ENCODE measurements at places on chromosomes 6 and 20. TPM values are rescaled to one million over a fixed set of nuclear protein-coding genes. Genes with fewer than 3 reads are reported as not detected.

The PBOV1 gene
- not detected for total RNA-seq

The CST1 gene
- total RNA-seq: not detected

DNA sequence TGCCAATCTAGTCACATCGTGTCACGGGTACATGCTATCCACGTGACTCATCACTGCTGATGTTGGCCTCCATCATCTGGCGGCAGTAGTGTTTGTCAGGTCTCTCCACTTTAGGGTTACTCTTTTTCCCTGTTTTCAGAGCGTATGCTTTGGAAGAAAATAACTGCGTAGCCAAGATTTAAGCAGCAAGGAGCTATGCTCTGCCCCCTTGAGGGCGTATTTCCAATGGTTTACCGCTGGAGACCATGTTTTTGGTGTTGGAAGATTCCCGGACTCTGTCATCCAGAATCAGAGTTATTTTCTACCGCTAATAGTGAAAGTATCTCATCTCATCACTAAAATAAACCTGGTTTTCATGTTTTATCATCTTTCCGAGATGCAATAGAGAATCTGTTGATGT lies 306.5 kb downstream of the C6orf118 start:
- no peak overlapping the region for H3K4me3 ChIP-seq
- no peak for DNase-seq
- H3K4me1 ChIP-seq: no peaks in the 10 kb centered on the region

DNA sequence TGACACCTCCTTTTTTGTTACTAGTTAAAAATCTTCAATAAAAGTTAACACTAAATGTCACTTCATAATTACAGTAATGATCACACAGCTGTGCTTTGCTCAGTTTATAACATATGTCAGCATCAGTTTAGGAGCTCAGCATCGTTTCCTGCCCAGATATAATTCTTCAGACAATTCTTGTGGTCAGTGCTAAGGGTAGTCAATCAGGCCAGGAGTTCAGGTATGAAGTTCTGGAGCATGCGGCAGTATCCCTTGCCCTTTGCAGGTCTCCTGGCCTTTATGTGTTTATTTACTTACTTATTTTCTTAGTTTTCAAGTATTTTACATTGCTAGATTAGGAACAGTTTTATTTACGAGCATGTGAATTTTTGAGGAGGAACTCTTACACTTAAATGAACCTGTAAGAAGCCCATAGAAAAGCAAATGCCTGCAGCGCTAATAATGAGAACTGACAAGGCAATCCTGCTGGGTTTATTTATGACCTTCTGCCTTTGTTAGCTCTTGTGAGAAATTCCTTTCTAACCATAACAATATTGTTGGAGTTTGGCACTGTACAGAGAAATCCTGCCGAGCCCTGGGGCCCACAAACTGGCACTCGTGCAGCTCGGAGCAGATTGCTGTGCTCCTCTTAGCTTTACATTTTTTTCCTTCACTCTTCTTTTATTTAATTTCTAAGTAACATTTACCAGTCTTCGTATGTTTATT lies 252.8 kb downstream of the TMEM242 start:
- no peak for DNase-seq
- H3K36me3 ChIP-seq: peaks cover 2% of the 10 kb centered on the region
- no peak overlapping the region for H3K4me3 ChIP-seq
- no peaks in the 10 kb centered on the region for H3K27me3 ChIP-seq

The EYS gene
- total RNA-seq: 0.13 TPM

- no peaks in the 10 kb centered on the region for H3K27me3 ChIP-seq
- H3K36me3 ChIP-seq: no peaks in the 10 kb centered on the region
- no peak for DNase-seq
- no peak overlapping the region for H3K27ac ChIP-seq
- no peaks in the 10 kb centered on the region for H3K4me1 ChIP-seq
These were observed 164.9 kb downstream of the ARHGAP18 start for GRCh38 chr6:129544892-129545612.

GRCh38 chr6:25301362-25301761 lies 22.2 kb downstream of the CARMIL1 start:
- H3K4me3 ChIP-seq: no peak overlapping the region
- H3K4me1 ChIP-seq: no peaks in the 10 kb centered on the region
- H3K27ac ChIP-seq: no peak overlapping the region

The MYLK2 gene
- 0.53 TPM for total RNA-seq

GRCh38 chr6:62324834-62325233 lies 38.8 kb upstream of the KHDRBS2 start:
- no peak overlapping the region for H3K27ac ChIP-seq
- no peaks in the 10 kb centered on the region for H3K4me1 ChIP-seq

DNA sequence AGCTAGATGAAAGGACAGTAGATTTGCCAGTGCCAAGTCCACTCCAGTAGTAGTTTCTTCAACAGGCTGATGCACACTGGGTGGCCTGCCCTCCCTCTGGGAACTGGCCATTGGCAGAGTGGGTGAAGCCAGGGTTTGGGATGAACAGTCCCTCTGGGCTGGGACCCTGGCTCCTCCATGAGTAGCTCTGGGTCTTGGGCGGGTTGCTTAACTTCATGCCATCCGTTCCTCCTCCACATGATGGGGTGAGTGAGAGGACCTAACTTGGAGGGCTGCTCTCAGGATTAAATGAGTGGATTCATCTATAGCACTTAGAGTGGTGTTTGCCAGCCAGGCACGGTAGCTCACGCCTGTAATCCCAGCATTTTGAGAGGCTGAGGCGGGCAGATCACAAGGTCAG lies 47.2 kb downstream of the PLAGL2 start:
- no peak overlapping the region for H3K4me3 ChIP-seq
- H3K27me3 ChIP-seq: no peaks in the 10 kb centered on the region
- H3K27ac ChIP-seq: peak overlapping the region; percentile 85
- H3K4me1 ChIP-seq: peaks cover 10% of the 10 kb centered on the region
- peaks cover 78% of the 10 kb centered on the region for H3K36me3 ChIP-seq
- DNase-seq: no peak

DNA sequence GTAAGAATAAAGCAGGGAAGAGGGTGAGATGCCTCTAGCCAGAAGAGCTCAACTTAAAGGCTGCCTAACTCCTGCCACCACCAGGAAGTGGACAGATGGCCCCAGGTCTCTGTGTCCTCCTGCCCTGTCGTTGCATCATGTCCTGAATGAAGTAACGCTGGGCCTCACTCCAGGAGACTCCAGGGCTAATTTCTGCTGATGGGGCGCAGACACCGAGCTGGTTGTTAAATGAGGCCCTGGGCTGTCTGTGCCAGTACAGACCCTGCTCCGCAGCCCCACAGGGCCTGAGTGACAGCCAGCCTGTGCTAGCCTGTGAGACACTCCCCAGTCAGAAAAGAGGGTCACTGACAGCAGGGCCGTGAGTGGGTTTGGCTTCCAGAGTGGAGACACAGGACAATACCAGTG lies 6.5 kb downstream of the IP6K3 start:
- peaks cover 9% of the 10 kb centered on the region for H3K4me1 ChIP-seq
- peaks cover 22% of the 10 kb centered on the region for H3K27me3 ChIP-seq
- H3K27ac ChIP-seq: no peak overlapping the region
- no peak for DNase-seq
- H3K36me3 ChIP-seq: no peaks in the 10 kb centered on the region
- no peak overlapping the region for H3K4me3 ChIP-seq

DNA sequence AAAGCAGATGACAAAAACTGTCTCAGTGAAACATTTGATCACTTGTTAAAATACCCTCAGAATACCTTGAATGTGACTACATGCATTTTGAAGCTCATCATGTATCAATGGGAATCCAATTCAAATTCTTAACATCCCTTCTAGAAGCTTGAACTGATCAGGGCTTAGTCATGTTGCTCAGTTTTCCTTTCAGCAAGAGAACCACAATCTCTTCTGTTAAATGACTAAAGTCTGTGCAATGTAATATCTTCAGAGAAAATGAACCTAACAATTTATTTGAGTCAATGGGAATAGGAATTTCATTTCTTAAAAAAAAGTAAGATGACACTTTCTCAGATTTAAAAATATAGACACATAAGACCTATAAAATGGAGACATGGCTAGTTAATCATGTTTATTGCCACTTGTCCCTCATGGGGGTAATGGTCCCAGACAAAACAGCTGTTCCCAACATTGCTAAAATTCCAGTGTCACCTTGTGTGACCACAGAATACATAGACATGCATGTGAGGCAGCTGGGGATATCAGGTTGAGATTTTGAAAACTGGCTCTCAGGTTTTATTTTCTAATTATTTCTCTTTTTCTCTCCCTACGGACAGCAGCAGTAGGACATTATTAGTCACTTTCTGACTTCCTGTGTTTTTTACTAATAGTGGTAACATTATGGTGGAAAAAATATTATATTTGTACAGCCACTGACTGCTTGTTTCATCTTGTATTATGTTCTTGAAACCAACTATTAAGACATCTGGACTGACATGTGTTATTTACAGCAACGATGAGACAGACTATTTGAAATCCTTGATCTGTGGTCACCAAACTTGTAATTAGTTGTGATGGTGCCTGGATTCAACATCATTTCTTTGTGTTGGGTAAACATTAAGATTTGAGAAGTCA lies 192.5 kb downstream of the COL9A1 start:
- no peaks in the 10 kb centered on the region for H3K36me3 ChIP-seq
- H3K27ac ChIP-seq: no peak overlapping the region
- H3K4me1 ChIP-seq: no peaks in the 10 kb centered on the region
- no peaks in the 10 kb centered on the region for H3K27me3 ChIP-seq
- DNase-seq: no peak
- no peak overlapping the region for H3K4me3 ChIP-seq

DNA sequence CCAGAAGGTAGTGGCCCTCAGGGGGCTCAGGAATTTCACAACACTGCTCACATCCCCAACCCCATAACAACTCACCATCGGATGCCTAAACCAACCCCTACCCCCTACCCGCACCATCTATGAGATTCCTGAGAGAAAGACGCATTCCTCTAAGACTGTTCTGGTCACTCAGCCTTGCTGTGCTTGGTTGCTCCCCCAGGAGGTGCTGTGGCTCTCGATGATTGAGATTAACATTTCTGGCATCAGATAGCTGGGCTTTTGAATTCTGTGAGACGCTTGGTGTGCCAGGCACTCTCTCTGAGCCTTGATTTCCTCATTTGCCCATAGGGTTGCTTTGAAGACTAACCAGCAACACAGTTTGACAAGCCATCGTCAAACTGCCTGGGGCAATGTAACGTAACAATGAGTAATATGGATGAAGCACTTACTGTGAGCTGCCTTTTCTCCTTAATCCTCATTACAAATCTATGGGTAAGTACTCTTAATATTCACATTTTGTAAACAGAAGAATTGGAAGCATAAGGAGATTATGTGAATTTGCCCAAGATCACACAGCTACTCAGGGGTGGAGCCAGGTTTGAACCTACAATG lies 978 bp downstream of the WFDC6 start:
- no peak overlapping the region for H3K4me3 ChIP-seq
- H3K36me3 ChIP-seq: no peaks in the 10 kb centered on the region
- no peak overlapping the region for H3K27ac ChIP-seq
- no peaks in the 10 kb centered on the region for H3K4me1 ChIP-seq
- no peak for DNase-seq
- H3K27me3 ChIP-seq: 0 out of 2 replicates have a peak, but pooled peaks cover 4% of the 10 kb centered on the region

DNA sequence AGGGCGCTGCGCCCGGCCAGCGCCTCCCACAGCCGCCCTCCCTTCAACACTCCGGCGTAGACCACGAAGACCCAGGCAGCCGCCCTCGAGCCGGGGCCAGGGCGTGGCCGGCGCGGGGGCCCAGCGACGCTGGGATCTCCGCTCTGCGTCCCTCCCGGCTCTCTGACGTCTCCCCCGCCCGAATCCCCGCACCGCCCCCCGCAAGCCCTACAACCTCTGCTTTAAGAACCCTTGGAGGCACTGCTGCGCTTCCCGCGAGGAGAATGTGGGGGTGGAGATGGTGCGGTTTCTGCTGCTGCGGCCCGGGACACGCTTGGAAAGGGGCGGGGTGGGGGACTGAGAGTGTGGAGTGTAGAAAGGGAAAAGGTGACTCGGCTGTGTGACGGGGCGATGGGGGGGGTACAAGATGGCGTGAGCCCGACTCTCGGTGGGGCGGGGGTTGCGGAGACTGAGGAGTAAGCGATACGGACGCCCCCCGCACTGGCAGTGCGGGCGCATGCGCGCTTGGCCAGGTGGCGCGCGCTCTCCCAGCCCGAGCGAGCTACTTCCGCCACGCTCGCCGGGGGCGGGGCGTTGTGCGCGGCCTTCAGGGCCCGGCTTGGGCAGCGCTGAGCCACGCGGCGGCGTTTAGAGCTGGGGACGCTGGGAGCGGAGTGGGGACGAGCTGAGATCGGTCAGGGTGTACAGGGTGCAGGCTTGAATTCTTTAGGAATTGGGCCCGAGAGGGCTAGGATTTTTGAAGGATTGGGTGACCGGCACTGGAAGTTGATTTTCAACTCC lies at the start of gene SUPT3H:
SUPT3H (minus strand) TSS at position 381 of the 780 bp plus-strand sequence.
- no peaks in the 10 kb centered on the region for H3K36me3 ChIP-seq
- H3K27me3 ChIP-seq: no peaks in the 10 kb centered on the region
- DNase-seq: peak; percentile 99
- H3K4me3 ChIP-seq: peak within 1 kb of the TSS; percentile 67

- H3K4me1 ChIP-seq: peaks cover 5% of the 10 kb centered on the region
- 0 out of 2 replicates have a peak overlapping the region, but pooled peaks have one; percentile 7 for H3K4me3 ChIP-seq
- peaks cover 58% of the 10 kb centered on the region for H3K27me3 ChIP-seq
- no peak overlapping the region for H3K27ac ChIP-seq
These were observed 155.9 kb downstream of the NRN1 start for GRCh38 chr6:5850848-5851255.

The RGS17 gene
- not detected for total RNA-seq

Measured in K562 (cell line).